ENCODE measurements at places on chromosomes 12 and 14. TPM values are rescaled to one million over a fixed set of nuclear protein-coding genes. Genes with fewer than 3 reads are reported as not detected.

DNA sequence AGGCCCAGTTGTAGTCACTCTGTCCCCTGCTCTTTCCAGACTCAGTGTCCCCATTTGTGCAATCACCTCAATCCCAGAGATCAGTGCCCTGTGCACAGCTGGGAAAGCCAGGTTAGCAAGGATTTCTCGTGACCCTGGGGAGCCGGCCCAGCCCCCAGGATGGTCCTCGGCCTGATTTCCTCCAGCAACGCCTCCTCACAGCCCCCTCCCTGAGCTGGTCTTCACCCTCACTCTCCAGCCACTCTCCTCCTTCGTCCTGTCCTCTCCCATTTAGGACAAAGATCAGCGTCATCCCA, 194.8 kb upstream of the C14orf180 start:
- H3K27ac ChIP-seq = no peak overlapping the region
- DNase-seq = no peak
- no peaks in the 10 kb centered on the region for H3K27me3 ChIP-seq
- no peaks in the 10 kb centered on the region for H3K4me1 ChIP-seq
- no peak overlapping the region for H3K4me3 ChIP-seq

- no peaks in the 10 kb centered on the region for H3K27me3 ChIP-seq
- H3K4me3 ChIP-seq = peak overlapping the region; percentile 52
- DNase-seq = no peak
Observed at GRCh38 chr14:34059037-34059924, 108.4 kb upstream of the EGLN3 start.

GRCh38 chr12:12947902-12948301, 4.1 kb downstream of the GPRC5D start:
- no peaks in the 10 kb centered on the region for H3K27me3 ChIP-seq
- H3K4me1 ChIP-seq = no peaks in the 10 kb centered on the region
- H3K27ac ChIP-seq = no peak overlapping the region
- no peak for DNase-seq

- no peak overlapping the region for H3K4me3 ChIP-seq
- H3K27ac ChIP-seq = no peak overlapping the region
- DNase-seq = no peak
- no peaks in the 10 kb centered on the region for H3K4me1 ChIP-seq
- H3K27me3 ChIP-seq = no peaks in the 10 kb centered on the region
Observed at GRCh38 chr12:92098594-92099380, 46.9 kb downstream of the BTG1 start.

Gene SPIC
- total RNA-seq = not detected

- DNase-seq = no peak
- H3K4me3 ChIP-seq = no peak overlapping the region
- H3K36me3 ChIP-seq = no peaks in the 10 kb centered on the region
Observed at GRCh38 chr12:67621112-67621511, 27.4 kb upstream of the DYRK2 start.

- no peaks in the 10 kb centered on the region for H3K36me3 ChIP-seq
- no peaks in the 10 kb centered on the region for H3K4me1 ChIP-seq
Observed at GRCh38 chr12:88810806-88811205, 230.5 kb upstream of the KITLG start.

- H3K27ac ChIP-seq = peak overlapping the region; percentile 3
- H3K4me3 ChIP-seq = no peak overlapping the region
- H3K36me3 ChIP-seq = no peaks in the 10 kb centered on the region
- no peaks in the 10 kb centered on the region for H3K27me3 ChIP-seq
- peaks cover 43% of the 10 kb centered on the region for H3K4me1 ChIP-seq
Observed at GRCh38 chr14:95222151-95222631, 64.9 kb upstream of the DICER1 start.

Gene IL25
- total RNA-seq = not detected

DNA sequence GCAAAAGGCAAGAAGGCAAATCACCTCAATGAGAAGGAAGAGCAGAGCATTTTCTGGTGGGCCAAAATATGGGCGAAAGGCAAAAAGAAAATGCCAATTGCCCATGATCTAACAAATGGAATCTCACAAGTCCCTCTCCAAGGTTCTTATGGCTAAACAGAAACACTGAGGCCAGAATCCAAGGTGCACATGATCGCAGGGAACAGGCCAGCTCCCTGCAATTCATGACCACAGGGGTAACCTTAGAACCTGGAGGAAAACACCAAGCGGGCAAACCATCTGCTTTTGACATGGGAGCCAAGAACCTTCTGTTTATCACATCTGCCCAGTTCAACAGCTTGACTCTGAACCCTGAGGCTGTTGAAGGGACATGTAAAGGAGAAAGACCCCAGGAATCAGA, 60.0 kb downstream of the NT5DC3 start:
- peaks cover 27% of the 10 kb centered on the region for H3K4me1 ChIP-seq
- H3K4me3 ChIP-seq = no peak overlapping the region
- H3K27me3 ChIP-seq = no peaks in the 10 kb centered on the region
- no peak for DNase-seq
- no peak overlapping the region for H3K27ac ChIP-seq
- no peaks in the 10 kb centered on the region for H3K36me3 ChIP-seq

DNA sequence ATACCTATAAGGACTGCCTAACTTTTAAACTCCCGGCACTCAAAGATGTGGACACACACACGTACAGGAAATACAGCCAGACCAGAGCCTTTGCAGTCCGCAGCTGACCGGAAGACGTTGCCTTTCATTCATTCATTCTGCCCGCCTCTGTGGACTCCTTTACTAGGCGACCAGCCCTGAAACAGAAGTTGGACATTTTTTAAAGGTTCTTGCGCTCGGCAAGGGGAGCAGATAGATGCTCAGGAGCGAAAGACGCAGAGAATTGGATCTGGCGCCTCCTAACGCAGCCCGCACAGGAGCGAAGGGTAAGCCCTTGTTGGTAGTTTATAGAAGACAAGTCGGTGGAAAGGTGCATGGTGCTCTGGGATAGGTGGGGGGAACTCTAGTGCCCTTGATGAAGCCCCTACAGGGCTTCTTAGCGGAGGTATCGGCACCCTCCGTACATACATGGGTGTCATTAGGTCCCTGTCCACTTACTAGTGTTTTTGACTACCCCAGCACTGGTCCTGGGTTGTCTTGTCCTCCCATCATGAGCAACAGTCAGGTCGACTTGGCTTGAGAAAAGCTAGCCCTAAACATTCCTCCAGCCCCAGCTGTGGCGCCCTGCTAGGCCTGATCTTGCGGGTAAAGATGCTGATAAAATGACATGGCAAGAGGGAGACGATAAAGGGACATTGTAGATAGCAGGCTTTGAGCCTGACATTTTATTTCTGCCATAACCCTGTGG, at the start of gene KDM2B:
Gene KDM2B, minus strand, starts transcription at position 65 of the 727 bp plus-strand sequence. CDS start 112 bp downstream, outside the sequence.
- no peaks in the 10 kb centered on the region for H3K27me3 ChIP-seq
- peak within 1 kb of the TSS; percentile 90 for H3K27ac ChIP-seq
- DNase-seq = peak; percentile 32
- H3K4me1 ChIP-seq = peaks cover 45% of the 10 kb centered on the region

GRCh38 chr12:57552306-57552651, 2.4 kb downstream of the KIF5A start:
- no peak overlapping the region for H3K4me3 ChIP-seq
- H3K27ac ChIP-seq = no peak overlapping the region
- no peaks in the 10 kb centered on the region for H3K36me3 ChIP-seq

Gene P2RX2
- total RNA-seq = not detected

DNA sequence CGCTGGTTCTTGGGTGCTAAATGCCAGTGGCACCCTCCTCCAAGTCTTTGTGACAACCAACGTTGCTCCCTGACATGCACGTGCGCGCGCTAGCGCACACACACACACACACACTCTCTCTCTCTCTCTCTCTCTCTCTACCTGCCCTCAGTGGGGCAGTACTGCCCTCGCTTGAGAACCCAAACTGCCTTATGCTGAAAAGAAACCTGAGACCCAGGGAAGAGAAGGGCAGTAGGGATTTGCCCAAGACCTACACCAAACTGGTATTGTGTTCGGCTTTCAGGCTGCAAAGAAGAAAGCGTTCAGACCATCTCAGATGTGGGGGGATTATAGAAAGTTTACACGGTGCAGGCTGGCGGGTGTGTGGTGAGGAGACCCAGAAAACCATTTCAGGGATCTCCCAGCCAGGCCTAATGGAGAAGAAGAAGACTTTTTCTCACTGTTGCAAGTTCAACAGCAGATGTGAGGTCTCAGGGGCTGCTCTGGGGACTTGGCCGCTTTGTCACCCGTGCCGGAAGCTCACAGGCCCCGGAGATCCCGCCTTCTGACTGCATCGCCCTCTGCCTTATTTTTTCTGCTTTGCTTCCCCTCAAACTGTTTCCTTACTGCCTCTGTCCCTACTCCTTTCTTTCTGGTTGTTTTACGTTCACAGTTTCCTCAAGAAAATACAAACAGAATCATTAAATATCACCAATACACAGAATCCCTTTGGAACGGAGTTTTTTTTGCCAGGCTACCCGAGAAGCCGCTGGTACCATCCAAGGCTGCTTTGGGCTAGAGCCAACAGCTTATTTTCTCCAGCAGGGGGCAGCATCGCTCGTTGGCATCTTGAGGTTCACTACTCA, 82.4 kb downstream of the PPM1A start:
- no peaks in the 10 kb centered on the region for H3K27me3 ChIP-seq
- peaks cover 7% of the 10 kb centered on the region for H3K4me1 ChIP-seq
- no peak overlapping the region for H3K27ac ChIP-seq
- peak overlapping the region; percentile 9 for H3K4me3 ChIP-seq

Gene IL22
- total RNA-seq = not detected

- no peaks in the 10 kb centered on the region for H3K4me1 ChIP-seq
- no peaks in the 10 kb centered on the region for H3K36me3 ChIP-seq
- H3K27me3 ChIP-seq = no peaks in the 10 kb centered on the region
- H3K27ac ChIP-seq = no peak overlapping the region
- H3K4me3 ChIP-seq = no peak overlapping the region
Observed at GRCh38 chr12:121845701-121846100, 13.0 kb downstream of the HPD start.

Gene STYX
- total RNA-seq = 15.3 TPM

GRCh38 chr14:28515571-28515970, 251.0 kb upstream of the FOXG1 start:
- H3K4me3 ChIP-seq = no peak overlapping the region
- no peaks in the 10 kb centered on the region for H3K27me3 ChIP-seq
- H3K27ac ChIP-seq = no peak overlapping the region
- no peaks in the 10 kb centered on the region for H3K4me1 ChIP-seq
- no peaks in the 10 kb centered on the region for H3K36me3 ChIP-seq
- no peak for DNase-seq

Gene KRT83
- total RNA-seq = 0.22 TPM

Gene BCL11B
- total RNA-seq = 2.8 TPM

DNA sequence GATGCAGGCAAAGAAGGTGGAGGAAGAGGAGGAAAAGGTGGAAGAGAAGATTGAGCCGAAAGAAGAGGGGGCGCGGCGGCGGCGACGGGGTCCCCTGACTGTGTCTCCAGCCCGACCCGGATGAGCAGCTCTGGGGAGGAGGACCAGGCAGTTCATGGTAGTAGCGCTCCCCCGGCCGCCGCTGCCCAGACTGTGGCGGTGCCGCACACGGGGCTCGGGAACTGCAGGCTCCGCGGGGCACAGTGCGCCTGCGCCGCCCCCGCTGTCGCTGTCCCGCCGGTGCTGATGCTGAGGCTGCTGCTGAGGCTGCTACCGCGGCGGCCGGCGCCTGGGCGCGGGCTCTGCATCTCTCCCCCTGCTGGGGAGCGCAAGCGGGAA, at the start of gene KCNH5:
Gene KCNH5, minus strand, starts transcription at position 225 of the 378 bp plus-strand sequence. CDS start 272 bp downstream, outside the sequence.
- no peak within 1 kb of the TSS for H3K4me3 ChIP-seq
- H3K36me3 ChIP-seq = no peaks in the 10 kb centered on the region
- H3K27ac ChIP-seq = no peak within 1 kb of the TSS
- DNase-seq = peak; percentile 4

GRCh38 chr12:31325524-31325875, 450 bp downstream of the SINHCAF start:
- peak overlapping the region; percentile 76 for H3K4me3 ChIP-seq
- no peak for DNase-seq
- peaks cover 5% of the 10 kb centered on the region for H3K4me1 ChIP-seq
- H3K27me3 ChIP-seq = no peaks in the 10 kb centered on the region
- no peaks in the 10 kb centered on the region for H3K36me3 ChIP-seq
- peak overlapping the region; percentile 91 for H3K27ac ChIP-seq

Gene NXPH4
- not detected for total RNA-seq

GRCh38 chr12:27906127-27906500, 66.4 kb downstream of the PTHLH start:
- H3K27me3 ChIP-seq = no peaks in the 10 kb centered on the region
- H3K4me3 ChIP-seq = no peak overlapping the region
- DNase-seq = no peak
- no peak overlapping the region for H3K27ac ChIP-seq

- no peaks in the 10 kb centered on the region for H3K4me1 ChIP-seq
- no peak overlapping the region for H3K27ac ChIP-seq
- no peaks in the 10 kb centered on the region for H3K27me3 ChIP-seq
- H3K36me3 ChIP-seq = no peaks in the 10 kb centered on the region
- H3K4me3 ChIP-seq = no peak overlapping the region
Observed at GRCh38 chr14:91429385-91429784, 11.8 kb upstream of the CCDC88C start.

Gene LRRC10
- total RNA-seq = not detected

Gene ASCL1
- 0.49 TPM for total RNA-seq

DNA sequence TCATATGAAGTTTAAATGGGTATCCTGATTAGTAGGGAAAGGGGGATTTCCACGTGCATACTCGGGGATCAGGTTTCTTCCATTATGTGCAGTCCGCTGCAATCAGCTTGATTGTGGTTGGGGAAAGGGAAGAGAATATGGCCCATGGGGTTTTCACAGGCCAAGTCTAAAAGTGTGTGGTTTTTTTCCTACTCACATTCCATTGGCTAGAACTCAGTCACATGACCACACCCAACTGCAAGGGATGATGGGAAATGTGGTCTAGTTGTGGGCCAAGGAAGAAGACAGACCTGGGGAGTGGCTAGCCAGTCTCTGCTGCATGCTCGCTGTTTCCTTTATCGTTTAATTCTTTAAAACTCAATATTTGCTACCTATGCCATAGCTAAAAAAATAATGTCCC, 105.1 kb downstream of the PRIMA1 start:
- H3K36me3 ChIP-seq = no peaks in the 10 kb centered on the region
- H3K27me3 ChIP-seq = no peaks in the 10 kb centered on the region
- no peak overlapping the region for H3K27ac ChIP-seq
- no peak for DNase-seq

Gene CLEC9A
- not detected for total RNA-seq

GRCh38 chr14:24853446-24853845, 196.5 kb downstream of the STXBP6 start:
- no peaks in the 10 kb centered on the region for H3K27me3 ChIP-seq
- DNase-seq = no peak
- peaks cover 4% of the 10 kb centered on the region for H3K4me1 ChIP-seq
- no peak overlapping the region for H3K27ac ChIP-seq
- H3K4me3 ChIP-seq = no peak overlapping the region
